Activated gamma-delta T cell treated with anti-CD3 and anti-CD28 coated beads, Interleukin-2, amount 50 U/mL, for 16 hours (primary cell): ENCODE measurements at places on chromosomes 12 and 14.

DNA sequence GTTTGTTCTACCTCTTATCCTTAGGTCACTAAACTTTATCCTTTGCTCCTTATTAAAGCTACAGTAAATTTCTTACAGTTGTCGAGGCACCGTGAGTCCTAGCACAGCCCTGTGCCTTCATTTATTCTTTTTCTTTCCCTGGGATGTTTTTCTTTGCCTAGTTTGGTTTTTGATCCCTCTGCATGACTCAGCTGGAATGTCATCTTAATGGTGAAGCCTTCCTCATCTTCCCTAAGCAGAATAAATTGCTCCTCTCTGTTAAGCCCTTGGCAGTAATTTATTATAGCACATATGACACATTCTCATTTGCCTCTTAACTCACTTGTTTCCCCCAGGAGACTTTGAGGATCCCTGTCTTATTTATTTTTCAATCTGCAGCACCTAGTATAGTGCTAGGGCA, 16.6 kb downstream of the ACTR10 start:
- no peak for DNase-seq

- DNase-seq, result no peak
These were observed 154.0 kb downstream of the SOX5 start for GRCh38 chr12:23795494-23795893.

GRCh38 chr12:25977047-25977446, 18.6 kb downstream of the RASSF8 start:
- DNase-seq, result no peak

DNA sequence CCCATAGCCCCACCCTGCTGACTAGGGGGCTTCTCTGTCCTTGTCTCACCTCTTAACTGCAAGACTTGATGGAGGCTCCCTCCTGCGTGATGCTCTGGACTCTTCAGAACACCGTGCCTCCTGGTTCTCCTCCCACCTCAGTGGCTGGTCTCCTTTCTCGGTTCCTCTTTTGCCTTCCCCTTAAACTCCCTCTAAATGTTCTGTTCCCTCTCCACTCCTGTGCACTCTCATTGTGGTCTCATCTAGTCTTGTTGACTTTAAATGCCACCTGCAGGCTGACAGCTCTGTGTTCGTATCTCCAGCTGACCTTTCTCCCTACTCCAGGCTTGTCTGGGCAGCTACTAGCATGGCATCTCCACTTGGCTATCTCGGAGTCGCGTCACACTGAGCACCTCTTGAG, 28.3 kb downstream of the DYNC1H1 start:
- DNase-seq, result no peak

DNA sequence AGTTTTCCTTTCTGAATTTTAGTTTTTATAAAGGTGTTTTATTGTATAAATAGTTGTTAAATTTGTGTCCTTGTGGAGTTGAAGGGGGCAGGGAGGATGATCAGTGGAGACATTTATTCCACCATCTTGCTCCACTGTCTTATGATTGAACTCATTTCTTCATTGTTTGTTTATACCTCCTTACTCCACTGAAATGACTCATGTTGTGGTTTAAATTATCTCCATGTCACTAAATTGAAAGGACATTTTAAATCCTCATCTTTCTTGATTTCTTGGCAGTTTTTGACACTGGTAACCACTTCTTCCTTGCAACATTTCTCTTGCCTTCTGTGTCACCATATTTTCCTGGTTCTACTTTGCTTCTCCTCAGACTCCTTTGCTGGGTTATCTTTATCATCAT, 23.6 kb upstream of the FERMT2 start:
- no peak for DNase-seq

DNA sequence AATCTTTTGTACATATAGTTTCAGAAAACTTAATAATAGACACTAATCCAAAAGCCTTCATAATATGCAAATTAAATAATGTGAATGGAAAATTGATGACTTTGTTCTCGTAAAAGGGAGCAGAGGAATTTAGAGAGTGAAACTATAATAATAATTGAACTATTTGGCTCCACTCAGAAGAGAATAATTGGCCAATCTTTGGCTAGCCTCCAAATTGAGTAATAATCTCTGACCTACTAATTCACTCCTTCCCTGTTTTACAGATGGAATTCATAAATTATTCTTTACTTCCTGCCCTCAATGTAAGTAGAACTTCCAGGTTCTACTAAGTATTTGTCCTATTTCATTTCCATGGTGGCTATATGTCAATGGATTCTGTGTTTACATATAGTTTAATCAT, 15.8 kb downstream of the TRIM9 start:
- DNase-seq, result no peak

DNA sequence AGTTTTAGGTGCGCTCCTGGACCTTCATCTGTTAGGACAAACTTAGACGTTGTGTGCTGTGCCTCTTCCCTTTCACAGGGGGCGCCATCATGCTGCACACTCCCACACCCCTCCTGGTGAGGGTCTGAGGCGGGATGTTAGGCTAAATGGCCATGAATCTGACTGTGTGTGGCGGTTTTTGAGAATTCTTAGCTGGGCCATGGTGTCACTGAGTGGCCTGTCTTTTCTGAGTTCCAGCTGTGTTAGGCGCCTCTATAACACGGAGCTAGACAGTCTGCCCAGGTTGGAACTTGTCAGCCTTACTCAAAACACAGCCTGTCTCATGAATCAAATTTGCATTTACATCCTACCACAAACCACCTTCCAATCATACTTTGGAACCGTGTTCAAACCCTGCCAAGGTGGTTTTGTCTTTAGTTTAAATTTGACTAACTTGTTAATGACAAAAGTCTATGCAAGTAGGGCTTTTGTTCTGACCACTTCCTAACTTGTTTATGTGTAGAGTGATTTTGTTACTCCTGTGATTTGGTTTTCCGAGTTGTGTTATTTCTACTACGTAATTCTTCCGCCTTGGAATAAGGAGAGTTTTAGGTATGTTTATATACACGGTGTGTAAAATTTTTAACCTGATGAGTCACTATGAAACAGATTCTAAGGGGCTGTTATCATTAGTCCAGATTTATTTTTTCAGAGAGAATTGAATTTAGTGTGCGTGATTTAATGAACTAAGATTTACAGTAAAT, 19.6 kb downstream of the ACVR1B start:
- no peak for DNase-seq

DNA sequence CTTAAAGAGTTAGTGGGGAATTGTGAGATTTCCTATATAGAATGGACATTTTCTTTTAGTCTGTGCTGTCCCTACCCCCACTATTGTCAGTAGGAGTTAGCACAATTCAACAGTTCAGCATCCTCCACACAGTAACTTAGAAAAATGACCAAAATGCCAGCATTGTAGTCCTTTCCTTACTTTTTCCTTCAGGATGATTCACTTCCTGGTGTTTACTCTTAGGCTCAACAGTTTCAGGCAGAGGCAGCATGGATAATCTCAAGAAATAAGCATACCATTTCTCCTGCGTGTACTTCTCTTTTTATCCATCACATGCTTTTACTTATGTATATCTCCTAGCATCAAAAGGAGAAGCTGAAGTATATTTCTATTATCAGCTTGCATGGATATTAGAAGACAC, 683.4 kb downstream of the SLC16A7 start:
- DNase-seq, result no peak

DNA sequence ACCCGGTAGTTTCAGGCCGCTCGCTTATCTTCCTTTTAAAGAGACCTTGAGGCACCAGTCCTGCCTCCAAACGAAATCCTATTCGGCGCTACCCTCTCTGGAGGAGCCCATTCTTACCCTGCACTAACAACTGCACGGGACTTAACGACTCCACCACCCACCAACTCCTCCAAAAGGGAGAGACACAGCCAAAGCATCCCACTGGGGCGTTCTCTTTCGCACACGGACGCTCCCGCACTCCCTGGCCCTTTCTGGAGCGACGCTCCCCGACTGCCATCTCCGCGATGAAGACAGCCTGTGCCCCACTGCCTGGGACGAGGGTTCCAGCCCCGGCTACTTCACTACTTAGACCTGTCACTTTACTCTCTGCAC, 650 bp downstream of the GALC start:
- DNase-seq, result no peak

DNA sequence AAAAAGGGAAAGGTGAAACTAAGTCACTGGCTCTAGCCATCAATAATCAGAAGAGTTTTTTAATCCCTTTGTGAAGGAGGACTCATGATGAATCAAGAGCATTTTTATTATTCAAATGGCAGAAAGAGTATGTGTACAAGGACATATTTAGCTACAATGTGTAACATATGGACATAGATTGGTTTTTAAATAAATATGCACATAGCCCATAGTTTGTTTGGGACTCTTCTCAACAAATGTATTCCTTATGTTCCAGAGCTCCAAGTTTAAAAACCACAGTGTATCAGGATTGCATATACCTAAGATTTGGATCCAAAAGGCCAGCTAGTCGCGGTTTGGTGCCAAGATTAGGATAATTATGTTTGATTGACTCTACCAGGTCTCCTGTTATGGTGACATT, 104.2 kb downstream of the C12orf50 start:
- no peak for DNase-seq

DNA sequence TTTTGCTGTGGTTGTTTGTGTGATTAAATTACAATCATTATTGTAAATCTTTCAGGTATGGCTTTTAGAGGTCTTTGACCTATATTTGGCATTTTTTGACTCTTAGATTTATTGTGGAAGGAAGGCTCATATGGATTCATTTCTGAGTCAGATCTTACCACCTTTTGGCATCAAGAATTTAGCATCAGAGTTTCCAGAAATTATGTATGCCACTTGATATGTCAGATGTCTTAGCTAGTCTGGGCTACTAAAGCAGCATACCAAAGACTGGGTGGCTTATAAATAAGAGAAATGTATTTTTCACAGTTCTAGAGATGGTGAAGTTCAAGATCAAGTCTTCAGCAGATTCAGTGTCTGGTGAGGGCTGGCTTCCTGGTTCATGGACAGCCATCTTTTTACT, 129.5 kb upstream of the PZP start:
- DNase-seq, result no peak

DNA sequence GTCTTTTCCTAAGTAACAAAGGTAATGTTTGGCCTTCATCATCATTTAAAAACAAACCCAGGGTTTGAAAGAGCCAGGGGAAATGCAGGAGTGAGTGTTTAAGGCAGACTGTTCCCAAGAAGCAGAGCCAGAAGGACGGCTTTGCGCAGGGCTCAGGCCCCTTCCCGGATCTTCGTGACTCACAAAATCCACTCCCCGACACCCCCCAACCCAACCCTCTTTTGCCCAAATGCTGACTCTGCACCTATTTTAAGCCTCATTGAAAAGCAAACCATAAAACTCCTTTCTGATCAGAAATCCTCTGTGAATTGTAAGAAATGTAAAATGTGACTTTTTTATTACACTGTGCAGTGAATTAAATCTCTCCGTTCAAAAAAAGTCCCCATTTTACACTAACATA, 67.5 kb downstream of the SETD3 start:
- no peak for DNase-seq

DNA sequence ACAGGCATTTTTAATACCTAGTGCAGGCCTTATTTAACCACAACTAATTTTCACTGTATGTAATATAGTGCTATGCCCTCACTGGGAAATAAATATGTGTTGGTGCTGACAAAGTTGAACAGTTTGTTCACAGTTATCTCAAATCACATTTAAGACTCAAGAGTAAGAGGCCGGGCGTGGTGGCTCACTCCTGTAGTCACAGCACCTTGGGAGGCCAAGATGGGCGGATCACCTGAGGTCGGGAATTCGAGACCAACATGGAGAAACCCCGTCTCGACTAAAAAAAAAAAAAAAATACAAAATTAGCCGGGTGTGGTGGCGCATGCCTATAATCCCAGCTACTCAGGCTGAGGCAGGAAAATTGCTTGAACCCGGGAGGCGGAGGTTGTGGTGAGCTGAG, 22.9 kb upstream of the TEAD4 start:
- DNase-seq, result no peak

GRCh38 chr12:104651811-104652210, 195.1 kb downstream of the CHST11 start:
- DNase-seq, result no peak

- no peak for DNase-seq
These were observed 193.0 kb downstream of the PIK3C2G start for GRCh38 chr12:18454330-18454729.

DNA sequence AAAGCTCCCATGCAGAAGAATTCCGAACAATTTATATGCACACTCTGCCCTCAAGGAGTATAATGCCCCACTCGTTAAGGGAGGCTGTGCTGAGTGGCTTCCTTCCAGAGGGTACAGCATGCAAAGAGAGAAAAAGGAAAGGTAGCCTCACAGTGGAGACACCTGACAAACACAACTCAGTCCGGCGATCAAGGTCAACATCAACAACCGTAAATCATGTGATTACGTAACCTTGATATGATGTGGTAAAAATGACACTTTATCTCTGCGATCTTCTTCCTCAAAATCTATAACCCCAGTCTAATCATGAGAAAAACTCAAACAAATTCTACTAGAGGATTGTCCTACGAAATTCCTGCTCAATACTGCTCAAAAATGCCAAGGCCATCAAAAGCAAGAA, 400.5 kb upstream of the CCDC196 start:
- no peak for DNase-seq
